A549 treated with CORT108297 at 1 μM for 4 hours (cell line): ENCODE measurements at places on chromosomes 6 and 20. TPM values are rescaled to one million over a fixed set of nuclear protein-coding genes. Genes with fewer than 3 reads are reported as not detected.

Gene HSPA1L
- total RNA-seq: 1.5 to 2.2 TPM (median 1.8 TPM) in 5 replicates

Gene RAET1L
- 0.30 to 0.40 TPM (median 0.33 TPM) in 5 replicates for total RNA-seq

Gene GINS1
- total RNA-seq: 27.5 to 33.7 TPM (median 32.5 TPM) in 5 replicates

Gene SIRPB1
- 0.48 to 0.66 TPM (median 0.52 TPM) in 5 replicates for total RNA-seq

Gene RIPOR3
- 0.02 to 0.09 TPM (median 0.06 TPM) in 4 of 5 replicates, not detected in the other for total RNA-seq

Gene OOEP
- total RNA-seq: not detected in 5 replicates

Gene CALHM4
- 0.16 TPM in 1 of 5 replicates, not detected in the others for total RNA-seq

Gene TMEM217
- total RNA-seq: 0.54 to 1.3 TPM (median 0.75 TPM) in 5 replicates

Gene LKAAEAR1
- 0.82 to 1.7 TPM (median 1.3 TPM) in 5 replicates for total RNA-seq

Gene DNAJC5
- 24.0 to 32.2 TPM (median 30.1 TPM) in 5 replicates for total RNA-seq

Gene CYP39A1
- total RNA-seq: 0.03 to 0.09 TPM (median 0.05 TPM) in 4 of 5 replicates, not detected in the other

Gene GFOD1
- total RNA-seq: 1.6 to 2.0 TPM (median 1.8 TPM) in 5 replicates

Gene KHDRBS2
- not detected in 5 replicates for total RNA-seq

Gene PTK6
- total RNA-seq: 2.2 to 3.5 TPM (median 3.2 TPM) in 5 replicates

Gene SLC35D3
- total RNA-seq: 0.05 to 0.13 TPM (median 0.08 TPM) in 5 replicates

Gene SH3BGRL2
- 0.24 to 0.33 TPM (median 0.27 TPM) in 5 replicates for total RNA-seq

Gene TTLL9
- 0.02 to 0.15 TPM (median 0.06 TPM) in 4 of 5 replicates, not detected in the other for total RNA-seq

Gene PROKR2
- total RNA-seq: not detected in 5 replicates

Gene TPX2
- 98.2 to 128 TPM (median 104 TPM) in 5 replicates for total RNA-seq

Gene HLA-DMA
- total RNA-seq: 2.4 to 3.6 TPM (median 2.7 TPM) in 5 replicates

Gene RFX6
- total RNA-seq: 0.03 TPM in 1 of 5 replicates, not detected in the others

Gene MACROD2
- total RNA-seq: 0.23 to 0.92 TPM (median 0.61 TPM) in 5 replicates

Gene MCHR2
- not detected in 5 replicates for total RNA-seq

Gene OR2H2
- total RNA-seq: not detected in 5 replicates

Gene SGK2
- total RNA-seq: 7.1 to 8.2 TPM (median 7.7 TPM) in 5 replicates

Gene NMBR
- not detected in 5 replicates for total RNA-seq

Gene SMLR1
- not detected in 5 replicates for total RNA-seq

Gene CFB
- 1.5 to 3.3 TPM (median 2.4 TPM) in 5 replicates for total RNA-seq

Gene KCNQ2
- total RNA-seq: 0.40 to 0.89 TPM (median 0.81 TPM) in 5 replicates

Gene GUCA1A
- total RNA-seq: not detected in 5 replicates

Gene IGF2R
- 27.6 to 33.4 TPM (median 31.3 TPM) in 5 replicates for total RNA-seq

Gene CALHM5
- 0.04 to 0.10 TPM (median 0.06 TPM) in 5 replicates for total RNA-seq

Gene LST1
- total RNA-seq: 0.46 to 0.73 TPM in 2 of 5 replicates, not detected in the others

Gene MAS1L
- not detected in 5 replicates for total RNA-seq

Gene UBD
- total RNA-seq: 0.46 to 0.99 TPM (median 0.64 TPM) in 5 replicates
